ENCODE measurements at places on chromosomes 6 and 20.

GRCh38 chr6:144319211-144319610, 34.1 kb downstream of the UTRN start:
- DNase-seq = no peak

DNA sequence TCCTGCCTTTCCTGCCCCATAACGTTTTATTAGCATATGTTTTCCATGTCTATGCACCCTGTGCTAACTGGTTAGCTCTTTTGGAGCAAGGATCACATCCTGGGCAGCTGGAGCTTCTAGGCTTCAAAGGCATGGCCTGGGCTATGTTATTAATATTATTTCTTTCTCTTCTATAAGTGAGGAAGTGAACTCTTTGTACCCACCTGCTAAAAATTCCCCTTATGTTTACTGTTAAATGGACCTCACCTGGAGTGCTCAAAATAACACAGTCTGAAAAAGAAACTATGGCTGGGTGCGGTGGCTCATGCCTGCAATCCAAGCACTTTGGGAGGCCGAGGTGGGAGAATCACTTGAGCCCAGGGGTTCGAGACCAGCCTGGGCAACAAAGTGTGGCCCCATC, 97.8 kb downstream of the TNFAIP3 start:
- DNase-seq = no peak

DNA sequence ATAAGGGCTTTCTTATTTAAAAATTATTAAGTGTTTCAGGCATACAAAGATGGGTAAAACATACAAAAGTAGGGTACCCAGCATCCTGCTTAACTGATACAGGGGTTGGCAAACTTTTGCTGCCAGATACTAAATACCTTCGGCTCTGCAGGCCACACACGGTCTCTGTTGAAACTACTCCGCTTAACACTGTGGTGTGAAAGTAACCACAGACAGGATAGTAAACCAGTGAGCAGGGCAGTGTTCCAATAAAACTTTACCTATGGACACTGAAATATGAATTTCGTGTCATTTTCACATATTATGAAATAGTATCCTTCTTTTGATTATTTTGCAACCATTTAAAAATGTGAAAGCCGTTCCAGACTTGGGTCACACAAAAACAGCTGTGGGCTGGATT, 92.4 kb downstream of the EYA2 start:
- no peak for DNase-seq

DNA sequence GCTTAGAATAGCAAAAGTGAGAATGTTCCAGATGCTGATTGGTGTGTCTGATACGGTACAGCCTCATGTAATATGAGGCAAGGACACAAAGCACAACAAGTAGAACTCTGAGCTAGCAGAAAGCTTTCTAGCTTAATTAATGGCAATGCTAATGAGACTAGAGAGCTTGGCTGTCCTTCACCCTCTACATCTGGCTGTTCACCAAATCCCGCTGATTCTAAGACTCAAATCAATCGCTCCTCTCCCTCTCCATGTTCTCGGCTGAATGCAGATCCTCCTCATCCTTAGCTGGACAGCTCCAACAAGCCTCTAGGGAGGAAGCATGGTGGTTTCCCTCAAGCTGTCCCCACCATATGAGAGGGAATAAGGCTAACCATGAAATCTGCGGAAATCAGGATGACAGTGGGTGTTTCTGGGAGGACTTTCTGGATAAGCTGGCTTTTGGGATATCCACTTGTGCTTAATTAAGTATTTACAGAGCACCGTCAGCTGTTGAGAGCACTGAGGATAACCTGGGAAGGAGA, 128.9 kb downstream of the FOXC1 start:
- DNase-seq = no peak

GRCh38 chr6:53744321-53744720, 50.5 kb upstream of the LRRC1 start:
- DNase-seq = no peak

DNA sequence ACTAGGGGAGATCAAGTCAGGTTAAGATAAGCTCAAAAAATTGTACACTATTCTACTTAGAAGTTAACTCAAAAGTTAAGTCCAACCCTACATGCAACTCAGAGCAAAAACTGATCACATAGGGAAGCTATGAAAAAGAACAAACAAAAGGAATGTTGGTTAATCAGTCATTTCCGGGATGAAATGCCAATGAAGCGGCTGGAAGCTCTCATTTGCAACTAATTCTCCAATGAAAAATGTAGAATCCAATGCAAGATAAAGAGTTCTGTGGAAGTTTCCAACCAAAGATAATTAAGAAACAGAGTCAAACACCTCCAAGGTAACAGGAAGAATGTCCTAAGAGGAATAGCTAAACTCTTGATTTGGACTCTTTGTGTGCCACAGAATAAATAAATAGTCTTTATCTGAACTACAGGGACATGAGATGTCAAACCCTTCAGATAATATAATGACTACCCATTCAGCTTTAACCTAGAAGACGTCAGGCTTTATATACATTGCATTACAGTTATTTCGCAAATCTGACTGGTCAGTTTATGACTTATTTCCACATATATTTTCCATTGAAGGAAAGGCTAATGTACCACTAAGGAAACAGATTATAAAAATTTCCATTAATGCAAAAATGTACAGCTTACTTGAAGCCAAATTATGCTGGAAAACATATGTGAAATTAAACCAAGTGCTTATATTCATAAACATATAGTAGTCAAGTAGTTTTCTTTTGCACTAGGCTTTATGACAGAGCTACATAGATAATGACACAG, 48.0 kb upstream of the DST start:
- DNase-seq = no peak
